HuH-7 (cell line): ENCODE measurements at places on chromosomes 5 and 9.

DNA sequence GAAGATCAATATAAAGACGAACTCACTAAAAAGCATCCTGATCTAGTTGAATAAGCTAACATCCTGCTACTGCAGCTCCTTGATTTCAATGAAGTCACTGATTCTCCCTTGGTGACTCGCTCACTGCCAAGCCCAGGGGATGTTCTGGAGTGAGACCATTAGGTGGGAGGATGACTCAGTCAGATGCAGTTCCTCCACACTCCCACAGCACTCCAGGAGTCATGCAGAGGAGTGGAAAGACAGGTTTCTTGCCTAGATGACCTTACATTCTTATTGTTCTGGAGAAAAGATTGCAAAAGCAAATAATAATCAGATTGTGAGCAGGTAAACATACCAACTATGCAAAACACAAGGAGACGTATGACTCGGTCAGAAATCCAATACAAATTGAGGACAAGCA is 15.3 kb downstream of the GCNT4 start:
- DNase-seq, result no peak

DNA sequence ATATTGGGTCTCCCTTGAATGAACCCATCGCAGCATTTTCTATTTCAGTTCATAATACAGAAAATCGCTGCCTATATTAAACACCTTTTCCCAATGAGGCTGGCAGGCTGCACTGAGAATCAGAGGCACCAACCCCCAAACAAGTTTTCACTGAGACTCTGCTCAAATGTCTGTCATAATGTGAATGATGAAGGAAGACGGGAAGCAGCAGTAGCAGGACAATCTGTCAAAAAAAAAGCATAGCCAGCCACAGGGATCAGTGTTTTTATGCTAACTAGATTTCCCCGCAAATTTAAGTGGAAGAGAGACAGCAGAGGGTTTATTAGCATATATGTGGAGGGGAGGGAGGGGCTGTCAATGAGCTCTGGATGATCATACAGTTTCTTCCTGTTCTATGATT is 162.7 kb upstream of the PDE4D start:
- no peak for DNase-seq

DNA sequence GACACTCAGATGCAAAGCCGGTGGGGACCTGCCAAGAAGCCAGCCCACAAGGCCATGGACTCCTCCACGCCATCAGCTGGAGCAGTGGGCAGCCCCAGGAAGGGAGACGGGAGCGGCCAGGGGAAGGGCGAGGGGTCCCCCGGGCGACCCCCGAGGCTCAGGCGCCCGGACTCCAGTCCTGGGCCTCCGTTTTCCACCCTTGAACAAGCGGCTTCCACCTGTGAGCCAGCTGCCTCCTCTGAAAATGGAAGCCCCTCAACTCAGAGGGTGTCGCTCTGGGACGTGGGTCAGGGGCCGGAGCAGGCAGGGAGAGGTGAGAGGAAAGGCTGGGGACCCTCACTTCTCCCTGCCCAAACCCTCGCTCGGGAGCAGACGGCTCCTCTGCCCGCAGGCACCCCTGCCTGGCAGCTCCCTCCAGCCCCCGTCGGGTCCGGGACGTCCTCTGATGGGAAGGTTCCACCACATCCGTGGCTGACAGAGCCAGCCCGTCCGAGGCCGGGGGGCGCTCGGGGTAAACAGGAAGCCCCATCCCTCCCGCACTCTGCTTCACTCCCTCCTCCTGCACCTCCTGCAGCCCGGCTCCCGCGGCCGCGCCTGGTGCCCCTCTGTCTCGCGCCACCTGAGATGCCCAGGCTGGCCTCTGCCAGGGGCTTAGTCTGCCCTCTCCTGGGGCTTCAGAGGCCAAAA is 3.7 kb upstream of the EGFL7 start:
- DNase-seq, result no peak

GRCh38 chr5:113311301-113311700 is 123.5 kb downstream of the TSSK1B start:
- DNase-seq, result no peak

DNA sequence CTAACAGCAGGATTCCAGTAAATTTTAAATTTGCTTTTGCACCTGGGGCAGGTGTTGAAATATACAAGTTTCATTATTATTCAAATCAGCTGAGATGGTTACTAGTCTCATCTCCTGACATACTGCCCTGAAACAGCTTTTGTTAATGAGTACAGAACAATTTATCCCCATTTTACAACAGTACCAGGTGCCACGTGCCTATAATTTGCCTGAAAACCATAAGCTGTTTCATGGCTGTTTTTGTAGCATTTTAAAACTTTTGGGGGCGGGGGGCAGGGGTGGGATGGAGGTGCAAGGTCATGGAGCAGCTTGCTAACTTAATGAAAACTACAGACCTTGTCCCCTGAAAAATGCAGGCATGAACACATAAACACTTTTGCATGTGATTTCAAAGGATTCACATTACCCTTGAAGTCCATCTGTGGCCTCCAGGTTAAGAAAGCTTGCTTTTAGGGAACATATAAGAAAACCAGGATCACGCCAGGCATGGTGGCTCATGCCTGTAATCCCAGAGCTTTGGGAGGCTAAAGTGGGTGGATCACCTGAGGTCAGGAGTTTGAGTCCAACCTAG is 42.1 kb downstream of the TIMD4 start:
- no peak for DNase-seq

- DNase-seq, result no peak
Observed at GRCh38 chr5:34608859-34609648, 47.1 kb upstream of the RAI14 start.

- DNase-seq, result no peak
Observed at GRCh38 chr9:114769624-114770023, 36.2 kb downstream of the TNFSF15 start.

- no peak for DNase-seq
Observed at GRCh38 chr9:79642671-79643070, 70.9 kb downstream of the TLE4 start.

DNA sequence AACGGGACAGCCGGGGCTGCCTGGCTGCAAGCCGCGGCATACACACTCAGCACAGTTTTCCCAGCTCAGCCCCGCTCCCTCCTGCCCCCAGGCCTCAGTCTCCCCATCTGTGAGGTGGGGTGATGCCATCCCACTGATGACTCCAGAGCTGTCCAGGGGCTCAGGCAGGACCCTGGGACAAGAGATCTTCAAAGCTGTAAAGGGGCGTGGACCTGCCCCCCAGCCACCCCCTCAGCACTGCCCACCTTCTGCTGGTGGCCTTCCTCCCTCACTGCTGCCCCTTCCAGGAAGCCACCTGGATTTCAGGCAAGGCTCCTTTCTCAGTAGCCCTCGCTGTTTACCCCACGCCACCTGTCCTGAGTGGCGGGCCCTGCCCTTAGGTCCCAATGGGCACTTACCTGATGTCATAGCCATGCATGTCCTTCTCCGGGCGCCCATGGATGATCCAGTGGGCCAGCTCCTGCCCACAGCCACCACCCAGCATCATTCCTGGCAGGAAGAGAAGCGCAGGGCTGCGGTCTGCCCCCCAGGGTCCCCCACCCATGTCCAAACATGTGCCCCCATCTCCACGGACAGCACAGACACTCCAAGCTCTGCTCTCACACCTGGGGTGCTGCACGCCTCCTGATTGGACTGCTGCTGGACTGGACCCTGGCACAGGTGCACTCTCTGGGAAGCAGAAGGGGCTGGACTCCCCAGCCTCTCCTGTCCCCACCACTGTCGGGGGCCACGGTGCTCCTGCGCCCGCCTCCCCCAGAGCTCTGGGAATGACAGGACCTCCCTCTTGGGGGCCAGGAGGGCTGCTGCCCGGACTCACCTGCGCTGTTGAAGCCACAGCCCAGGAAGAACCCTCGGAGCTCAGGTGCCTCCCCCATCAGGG is 25.7 kb downstream of the SARDH start:
- no peak for DNase-seq

DNA sequence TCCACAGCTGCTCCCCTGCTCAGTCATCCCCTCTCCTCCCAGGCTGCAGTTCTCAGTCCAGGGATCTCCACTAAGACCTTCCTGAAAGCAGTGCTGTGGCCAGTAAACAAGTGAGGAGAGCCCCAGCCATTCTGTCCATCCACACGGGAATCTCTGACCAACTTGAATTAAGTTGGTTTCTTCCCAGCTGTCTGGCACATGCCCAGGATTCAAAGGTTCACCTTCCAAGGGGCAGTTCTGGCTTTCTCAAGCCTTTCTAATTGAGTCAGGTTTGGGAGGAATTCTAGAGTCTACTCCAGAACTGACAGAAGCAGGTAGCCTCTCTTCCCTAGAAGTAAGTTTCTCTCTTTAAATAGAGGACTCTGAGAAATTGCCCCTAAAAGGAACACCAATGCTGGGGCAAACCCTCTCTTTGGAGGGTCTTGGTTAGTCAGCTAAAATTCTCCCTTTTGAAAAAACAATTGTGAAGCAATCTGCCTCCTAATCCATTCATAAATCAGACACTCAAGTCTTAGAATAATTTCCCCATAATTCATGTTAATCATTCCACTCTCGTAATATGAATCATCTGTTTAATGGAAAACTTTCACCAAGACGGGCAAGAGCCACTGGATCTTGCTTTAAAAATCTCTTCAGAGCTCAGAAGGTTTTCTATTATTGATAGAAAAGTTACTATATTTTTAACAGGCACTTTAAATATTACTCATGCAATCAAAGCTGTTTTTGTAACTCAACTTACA is 133.8 kb downstream of the SPOCK1 start:
- no peak for DNase-seq

DNA sequence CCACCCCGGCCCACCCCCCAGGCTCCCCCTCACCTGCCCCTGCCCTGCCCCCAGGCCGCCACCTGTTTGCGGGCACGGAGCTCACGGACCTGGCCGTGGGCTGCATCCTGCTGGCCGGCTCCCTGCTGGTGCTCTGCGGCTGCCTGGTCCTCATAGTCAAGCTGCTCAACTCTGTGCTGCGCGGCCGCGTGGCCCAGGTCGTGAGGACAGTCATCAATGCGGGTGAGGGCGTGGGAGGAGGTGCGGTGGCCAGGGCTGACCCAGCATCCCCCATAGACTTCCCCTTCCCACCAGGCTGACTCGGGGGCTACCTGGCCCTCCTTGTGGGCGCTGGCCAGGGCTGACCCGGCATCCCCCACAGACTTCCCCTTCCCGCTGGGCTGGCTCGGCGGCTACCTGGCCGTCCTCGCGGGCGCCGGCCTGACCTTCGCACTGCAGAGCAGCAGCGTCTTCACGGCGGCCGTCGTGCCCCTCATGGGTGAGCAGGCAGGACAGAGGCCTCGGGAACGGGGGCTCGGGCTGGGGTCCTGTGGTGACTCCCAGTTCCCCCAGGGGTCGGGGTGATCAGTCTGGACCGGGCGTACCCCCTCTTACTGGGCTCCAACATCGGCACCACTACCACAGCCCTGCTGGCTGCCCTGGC is 3.5 kb downstream of the SLC34A3 start:
- DNase-seq, result no peak

DNA sequence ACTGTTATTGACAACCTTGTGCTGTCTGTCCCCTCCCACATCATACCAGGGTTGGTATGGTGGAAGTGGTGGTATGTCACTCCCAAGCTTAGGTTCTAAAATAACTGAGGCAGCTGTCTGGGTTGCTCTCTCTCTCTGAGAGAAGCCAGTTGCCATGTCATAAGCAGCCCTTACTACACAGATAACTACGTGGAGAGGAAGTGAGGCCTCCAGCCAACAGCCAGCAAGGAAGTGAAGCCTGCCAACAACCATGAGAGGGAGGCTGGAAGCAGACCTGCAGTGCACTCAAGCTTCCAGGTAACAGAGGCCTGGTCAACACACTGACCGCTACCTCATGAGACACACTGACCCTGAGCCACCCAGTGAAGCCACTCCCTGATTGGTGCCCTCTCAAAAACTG is 18.6 kb downstream of the CTNNAL1 start:
- no peak for DNase-seq

- no peak for DNase-seq
Observed at GRCh38 chr5:142998316-142999020, 228.3 kb downstream of the ARHGAP26 start.

DNA sequence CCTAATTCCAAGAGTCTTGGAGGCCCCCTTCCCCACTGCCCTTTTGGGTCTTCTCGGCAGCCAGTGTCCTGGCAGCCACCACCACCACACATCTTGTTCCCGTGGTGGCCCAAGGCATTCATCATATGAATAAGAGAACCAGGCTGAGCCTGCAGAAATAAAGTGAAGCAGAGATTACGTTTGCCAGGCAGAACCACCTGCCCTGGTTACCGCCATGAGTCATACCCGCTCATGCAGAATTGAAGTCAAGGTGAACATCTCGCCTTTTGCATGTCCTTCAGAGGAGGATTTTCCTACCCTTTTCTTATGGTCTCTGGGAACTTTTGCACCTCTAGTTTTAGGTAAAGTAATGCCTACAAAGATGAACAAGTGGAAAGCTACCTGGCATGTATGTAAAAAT is 119.5 kb upstream of the LMX1B start:
- no peak for DNase-seq

DNA sequence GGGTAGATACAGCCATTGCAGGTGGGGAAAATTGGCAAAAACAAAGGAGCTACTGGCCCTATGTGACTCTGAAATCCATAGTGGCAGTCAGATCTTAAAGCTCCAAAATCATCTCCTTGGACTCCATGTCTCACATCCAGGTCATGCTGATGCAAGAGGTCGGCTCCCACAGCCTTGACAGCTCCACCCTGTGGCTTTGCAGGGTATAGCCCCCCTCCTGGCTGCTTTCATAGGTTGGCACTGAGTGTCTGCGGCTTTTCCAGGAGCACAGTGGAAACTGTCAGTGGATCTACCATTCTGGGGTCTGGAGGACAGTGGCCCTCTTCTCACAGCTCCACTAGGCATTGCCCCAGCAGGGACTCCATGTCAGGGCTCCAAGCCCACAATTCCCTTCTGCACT is 1190.1 kb downstream of the CDH12 start:
- DNase-seq, result no peak

DNA sequence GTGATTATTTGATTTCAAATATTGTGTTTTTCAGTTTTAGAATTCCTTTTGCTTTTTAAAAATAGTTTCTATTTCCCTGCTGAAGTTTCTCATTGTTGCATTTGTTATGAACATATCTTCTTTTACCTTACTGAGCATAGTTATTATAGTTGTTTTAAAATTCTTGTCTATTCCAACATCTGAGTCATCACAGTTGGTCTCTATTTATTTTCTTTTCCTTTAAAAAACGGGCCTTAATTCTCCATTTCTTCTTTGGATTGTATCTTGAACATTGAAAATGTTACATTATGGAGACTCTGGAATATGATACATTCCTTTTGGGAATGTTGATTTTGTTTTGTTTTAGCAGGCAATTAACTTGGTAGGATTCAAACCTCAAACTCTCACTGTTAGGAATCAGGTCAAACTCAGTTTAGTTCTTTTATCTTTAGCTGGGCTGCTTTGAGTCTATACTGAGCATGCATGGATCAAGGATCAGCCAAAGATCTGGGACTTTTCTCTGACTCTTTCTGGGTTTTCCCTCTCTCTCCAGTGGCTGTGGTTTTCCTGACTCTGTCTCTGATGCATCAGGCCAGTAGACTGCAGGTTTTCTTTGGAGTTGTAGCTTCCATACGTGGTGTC is 70.3 kb downstream of the TEK start:
- no peak for DNase-seq

GRCh38 chr9:95433096-95433819 is 83.5 kb downstream of the PTCH1 start:
- no peak for DNase-seq

GRCh38 chr5:145591578-145591977 is 243.6 kb downstream of the PRELID2 start:
- no peak for DNase-seq
